ENCODE measurements at places on chromosomes 7 and 10.

DNA sequence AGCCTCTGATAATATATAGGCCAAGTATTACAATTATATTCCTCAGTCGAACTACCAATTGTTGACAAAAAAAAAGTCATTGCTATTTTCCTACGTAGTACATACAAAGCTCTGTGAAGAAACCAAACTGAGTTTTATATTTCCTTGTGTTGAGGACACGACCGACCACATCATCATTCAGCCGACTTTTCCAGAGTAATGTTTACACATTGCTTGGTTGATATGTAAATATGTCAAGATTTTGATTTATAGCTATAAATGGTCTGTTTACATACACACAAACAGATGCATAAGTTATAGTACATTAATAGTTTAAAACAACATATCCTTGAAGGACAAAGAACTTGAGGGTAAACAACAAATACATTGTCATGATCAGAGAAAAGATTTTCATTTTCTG, 121.5 kb downstream of the CRPPA start:
- DNase-seq, result no peak

- no peak for DNase-seq
Measured at GRCh38 chr7:77459311-77459726, 43.2 kb upstream of the GSAP start.

GRCh38 chr7:154167051-154167450, 114.9 kb downstream of the DPP6 start:
- no peak for DNase-seq

DNA sequence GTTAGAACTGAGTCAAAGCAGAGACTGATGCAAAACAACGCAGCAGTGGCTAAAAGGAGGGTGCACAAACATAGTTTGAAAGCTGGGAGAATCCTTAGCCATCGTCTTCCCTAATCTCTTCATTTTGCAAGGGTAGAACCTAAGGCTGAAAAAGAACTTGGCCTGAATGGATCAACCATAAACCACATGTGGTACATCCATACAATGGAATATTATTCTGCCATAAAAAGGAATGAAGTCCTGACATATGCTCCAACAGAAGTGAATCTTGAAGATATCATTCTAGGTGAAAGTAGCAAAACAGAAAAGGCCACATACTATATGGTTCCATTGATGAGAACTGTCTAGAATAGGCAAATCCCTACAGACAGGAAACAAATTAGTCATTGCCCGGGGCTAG, 330.3 kb upstream of the NPVF start:
- DNase-seq, result no peak

DNA sequence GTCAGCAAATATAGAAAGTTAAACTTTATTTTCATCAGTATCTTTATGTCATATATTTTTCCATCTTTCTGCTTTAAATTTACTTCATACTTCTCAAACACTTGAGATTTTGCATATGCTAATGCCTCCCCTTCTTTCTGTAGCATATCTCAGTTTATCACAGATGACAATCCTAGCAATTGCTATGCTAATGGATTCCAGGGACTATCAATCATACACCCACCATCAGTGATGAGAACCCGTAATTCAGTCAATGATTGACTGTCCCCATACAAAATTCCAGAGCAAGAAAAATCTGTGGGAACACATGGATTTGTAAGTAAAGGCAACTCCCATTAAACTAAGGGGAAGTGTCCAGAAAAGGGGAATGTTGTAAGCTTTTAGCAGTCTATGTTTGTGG, 432.4 kb upstream of the SEMA3D start:
- no peak for DNase-seq

DNA sequence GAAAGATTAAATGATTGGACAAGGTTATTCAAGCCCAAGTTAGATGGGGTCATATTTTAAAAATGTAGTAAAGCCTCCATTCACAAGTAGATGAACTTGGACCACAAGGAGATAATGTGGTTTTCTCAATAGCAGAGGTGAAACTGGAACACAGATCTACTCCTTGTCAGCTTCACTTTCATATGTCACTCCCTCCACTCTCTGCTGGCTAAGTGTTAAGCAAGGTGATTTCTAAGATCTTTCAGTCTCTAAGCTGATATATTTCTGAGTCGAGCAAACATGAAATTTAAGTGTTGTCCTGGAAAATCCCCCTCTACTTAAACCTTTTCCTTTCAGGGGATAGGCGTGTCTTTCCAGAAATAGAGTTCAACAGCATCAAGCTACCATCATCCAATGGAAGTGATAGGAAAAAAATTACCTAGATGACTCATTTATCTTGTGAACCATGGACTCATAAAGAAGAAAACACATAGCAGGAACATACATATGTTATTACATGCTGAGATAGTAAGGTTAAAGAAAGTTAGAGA, 275.0 kb downstream of the PTEN start:
- no peak for DNase-seq

GRCh38 chr7:66296001-66296521, 90.9 kb downstream of the TPST1 start:
- no peak for DNase-seq

GRCh38 chr7:139767561-139767982, 10.2 kb downstream of the HIPK2 start:
- DNase-seq, result no peak

DNA sequence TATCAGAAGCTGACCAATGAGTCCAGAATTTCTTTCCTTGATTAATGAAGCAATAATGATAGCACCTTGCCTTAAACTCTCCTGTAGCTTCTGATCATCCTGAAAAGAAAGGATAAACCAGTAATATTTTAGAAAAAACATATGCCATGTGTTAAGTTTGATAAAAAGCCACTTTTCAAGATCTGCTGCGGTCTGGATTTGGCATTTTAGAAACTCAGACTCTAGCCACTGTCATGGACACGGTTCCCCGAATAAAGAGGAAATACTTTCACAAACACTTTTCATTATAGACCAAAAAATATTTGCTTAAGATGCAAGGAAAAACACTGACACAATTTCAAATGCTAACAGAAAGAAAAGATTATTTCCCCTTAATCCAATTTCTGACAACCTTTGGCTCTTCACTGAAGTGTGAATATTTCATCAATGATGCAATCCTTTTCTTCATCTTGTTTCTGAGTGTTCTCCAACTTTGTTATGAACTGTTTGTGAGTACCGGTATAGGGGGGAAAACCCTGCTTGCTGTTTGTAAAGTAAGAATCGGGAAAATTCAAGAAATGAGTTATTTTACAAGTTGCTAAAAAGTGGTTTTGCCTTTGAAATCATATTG, 329.5 kb downstream of the CRPPA start:
- DNase-seq, result no peak

GRCh38 chr10:80487791-80488538, 33.9 kb downstream of the TSPAN14 start:
- no peak for DNase-seq

- DNase-seq, result peak; percentile 94
Measured at GRCh38 chr7:27046854-27047549, 48.8 kb downstream of the HOXA1 start.

- peak; percentile 38 for DNase-seq
Measured at GRCh38 chr7:47078241-47078640, 503.7 kb downstream of the TNS3 start.

- DNase-seq, result no peak
Measured at GRCh38 chr10:49661140-49661856, 18.2 kb upstream of the C10orf53 start.

GRCh38 chr7:121273467-121274167, 55.2 kb upstream of the WNT16 start:
- DNase-seq, result no peak

DNA sequence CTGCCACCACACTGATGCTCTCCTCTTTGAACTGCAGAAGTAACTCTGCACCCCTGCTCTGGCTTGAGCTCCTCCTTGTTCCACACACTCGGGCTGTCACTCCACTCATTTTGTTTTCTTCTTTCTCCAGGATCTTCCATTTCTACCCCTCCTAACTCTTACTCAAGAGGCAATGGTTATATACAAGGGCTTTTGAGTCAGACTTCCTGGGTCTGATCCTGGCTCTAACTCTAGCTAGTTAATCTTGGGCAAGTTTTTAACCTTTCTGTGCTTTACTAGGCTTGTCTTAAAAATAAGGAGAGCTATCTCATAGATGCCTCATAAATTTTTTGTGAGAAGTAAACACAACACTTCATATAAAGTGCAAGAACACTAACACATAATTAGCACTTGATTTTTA, 45.3 kb upstream of the GNAI1 start:
- peak; percentile 35 for DNase-seq

- DNase-seq, result no peak
Measured at GRCh38 chr10:130758529-130758928, 553.0 kb downstream of the TCERG1L start.

GRCh38 chr7:150716368-150716767, at the start of gene GIMAP1:
TSS of gene GIMAP1 (plus strand) at chr7:150716613. CDS start at chr7:150719048, 2,435 bp downstream.
- DNase-seq, result no peak

DNA sequence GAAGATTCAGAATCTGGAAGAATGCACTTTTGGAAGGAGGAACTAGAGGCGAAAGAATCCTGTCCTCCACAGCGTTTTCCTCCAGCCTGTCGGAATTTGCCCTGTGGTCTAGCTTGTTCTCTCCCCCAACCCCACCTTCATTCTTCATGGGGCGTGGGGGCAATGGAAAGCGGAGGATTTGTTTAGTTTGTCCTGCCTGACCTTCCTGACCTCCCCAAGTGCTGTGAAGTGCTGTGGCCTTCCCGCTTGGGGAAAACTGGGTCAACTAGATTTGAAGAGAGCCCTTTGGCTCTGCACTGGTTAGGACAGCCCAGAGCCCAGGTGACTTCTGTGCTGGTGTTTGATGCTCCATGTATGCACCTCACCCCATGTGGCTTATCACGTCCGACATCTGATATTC, 49.1 kb downstream of the GATA3 start:
- DNase-seq, result no peak

GRCh38 chr10:84388148-84388547, 59.8 kb downstream of the CCSER2 start:
- DNase-seq, result no peak

- no peak for DNase-seq
Measured at GRCh38 chr10:83427101-83427500, 712.2 kb upstream of the GHITM start.

GRCh38 chr7:39507866-39508551, 58.2 kb upstream of the YAE1 start:
- DNase-seq, result no peak

DNA sequence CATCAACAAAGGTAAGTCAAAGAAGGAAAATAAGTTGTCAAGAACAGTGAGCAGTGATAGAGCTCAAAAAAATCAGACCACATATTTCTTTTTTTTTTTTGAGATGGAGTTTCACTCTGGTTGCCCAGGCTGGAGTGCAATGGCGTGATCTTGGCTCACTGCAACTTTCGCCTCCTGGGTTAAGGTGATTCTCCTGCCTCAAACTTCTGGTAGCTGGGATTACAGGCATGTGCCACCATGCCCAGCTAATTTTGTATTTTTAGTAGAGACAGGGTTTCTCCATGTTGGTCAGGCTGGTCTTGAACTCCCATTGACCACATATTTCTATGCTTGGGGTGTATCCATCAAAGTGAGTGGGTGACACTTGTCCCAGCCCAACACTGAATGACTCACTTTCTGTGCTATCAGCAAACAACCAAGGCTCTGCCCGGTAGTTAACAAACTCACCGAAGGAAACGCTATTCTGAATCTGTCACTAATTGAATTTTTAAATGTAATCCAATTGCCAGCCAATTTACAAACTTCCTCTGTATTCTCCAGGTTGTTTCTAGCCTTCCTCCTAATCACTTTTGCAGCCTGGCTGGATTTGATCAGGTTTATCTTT, 19.6 kb upstream of the SMNDC1 start:
- DNase-seq, result peak; percentile 40

- no peak for DNase-seq
Measured at GRCh38 chr7:134203186-134203889, 76.2 kb downstream of the LRGUK start.

GRCh38 chr7:138698281-138698680, 2.9 kb downstream of the SVOPL start:
- no peak for DNase-seq

- no peak for DNase-seq
Measured at GRCh38 chr7:105289704-105290103, 99.0 kb downstream of the SRPK2 start.

DNA sequence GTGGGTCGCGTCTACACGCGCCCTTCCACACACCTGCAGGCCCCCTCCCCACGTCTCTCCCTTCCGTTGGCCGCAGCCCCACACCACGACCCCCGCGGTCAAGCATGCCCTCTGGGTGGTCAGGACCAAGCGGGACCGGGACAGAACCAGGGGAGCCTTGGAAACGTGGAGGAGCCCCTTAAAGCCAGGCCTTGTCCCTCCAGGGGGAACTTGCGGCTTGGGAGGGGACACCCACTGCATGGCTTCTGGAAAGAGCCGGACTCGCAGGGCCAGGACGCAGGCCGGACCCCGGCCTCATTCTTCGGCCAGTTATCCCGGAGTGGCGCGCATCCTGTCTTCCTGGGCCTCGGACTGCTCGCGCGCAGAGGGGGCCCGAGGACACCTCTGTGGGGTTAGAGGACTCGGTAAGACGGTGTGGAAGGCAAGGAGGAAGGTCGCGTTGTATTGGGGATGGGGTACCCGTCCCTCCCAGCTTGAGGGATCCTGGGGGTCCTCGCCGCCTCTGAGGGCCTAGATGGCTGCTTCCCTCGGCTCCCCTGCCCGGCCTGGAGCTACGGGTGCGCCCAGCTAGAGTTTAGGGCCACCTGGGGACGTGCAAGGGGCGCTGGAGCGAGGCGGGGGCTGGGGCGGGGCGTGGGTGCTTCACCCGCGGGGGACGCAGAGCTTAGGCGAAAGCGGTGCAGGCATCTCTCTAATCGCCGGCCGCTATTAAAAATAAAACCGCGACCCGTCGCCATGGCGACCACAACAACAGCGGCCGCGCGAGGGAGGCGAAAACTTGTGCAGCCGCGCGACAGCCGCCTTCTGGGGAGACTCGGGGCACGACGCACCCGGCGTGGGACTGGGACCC, 1.8 kb upstream of the PDGFA start:
- DNase-seq, result peak; percentile 60

GRCh38 chr10:49011756-49012155, 72.1 kb upstream of the LRRC18 start:
- DNase-seq, result no peak

DNA sequence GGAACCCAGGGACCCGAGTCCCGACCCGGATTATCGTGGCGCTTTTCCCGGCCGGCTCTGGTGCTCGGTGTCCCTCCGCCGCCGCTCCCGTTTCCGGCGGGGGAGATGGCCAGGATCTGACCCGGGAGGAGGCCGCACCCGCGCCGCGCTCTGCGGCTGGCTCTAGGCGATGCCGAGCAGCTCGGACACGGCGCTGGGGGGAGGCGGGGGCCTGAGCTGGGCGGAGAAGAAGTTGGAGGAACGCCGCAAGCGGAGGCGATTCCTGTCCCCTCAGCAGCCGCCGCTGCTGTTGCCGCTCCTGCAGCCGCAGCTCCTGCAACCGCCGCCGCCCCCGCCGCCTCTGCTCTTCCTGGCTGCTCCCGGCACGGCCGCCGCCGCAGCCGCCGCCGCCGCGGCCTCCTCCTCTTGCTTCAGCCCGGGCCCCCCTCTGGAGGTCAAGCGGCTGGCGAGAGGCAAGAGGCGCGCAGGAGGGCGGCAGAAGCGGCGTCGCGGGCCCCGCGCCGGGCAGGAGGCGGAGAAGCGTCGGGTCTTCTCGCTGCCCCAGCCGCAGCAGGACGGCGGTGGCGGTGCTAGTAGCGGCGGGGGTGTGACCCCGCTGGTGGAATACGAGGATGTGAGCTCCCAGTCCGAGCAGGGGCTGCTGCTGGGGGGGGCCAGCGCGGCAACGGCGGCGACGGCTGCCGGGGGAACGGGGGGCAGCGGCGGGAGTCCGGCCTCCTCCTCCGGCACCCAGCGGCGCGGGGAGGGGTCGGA, 593 bp downstream of the CDK13 start:
- DNase-seq, result peak; percentile 64

- no peak for DNase-seq
Measured at GRCh38 chr7:129843365-129843898, 109.3 kb downstream of the UBE2H start.

All from ELR (cell line).